ENCODE measurements at places on chromosomes 7 and 10. TPM values are rescaled to one million over a fixed set of nuclear protein-coding genes. Genes with fewer than 3 reads are reported as not detected.
A peak's percentile ranks its signal among the peaks of the same experiment; 100 is the strongest.

DNA sequence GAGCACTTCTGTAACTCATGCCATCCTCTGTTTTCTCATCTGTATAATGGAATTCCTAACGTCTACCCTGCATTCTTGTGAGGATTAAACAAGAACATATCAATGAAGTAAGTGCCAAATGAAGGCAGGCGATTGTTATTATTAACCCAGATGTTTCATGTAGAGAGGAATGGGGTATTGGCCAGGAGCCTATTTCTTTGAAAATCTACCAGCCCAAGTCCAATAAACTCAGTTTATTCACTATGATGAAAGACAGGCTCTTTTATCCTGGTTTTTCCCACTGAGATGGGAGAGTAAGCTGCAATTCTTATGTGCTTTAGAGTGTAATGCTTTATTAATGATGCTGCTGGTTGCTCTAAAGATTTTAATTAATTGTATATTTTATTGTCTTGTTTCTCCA, 9.6 kb downstream of the CTTNBP2 start:
- DNase-seq: no peak

GRCh38 chr7:20779041-20779440, 7.6 kb downstream of the SP8 start:
- DNase-seq: no peak

DNA sequence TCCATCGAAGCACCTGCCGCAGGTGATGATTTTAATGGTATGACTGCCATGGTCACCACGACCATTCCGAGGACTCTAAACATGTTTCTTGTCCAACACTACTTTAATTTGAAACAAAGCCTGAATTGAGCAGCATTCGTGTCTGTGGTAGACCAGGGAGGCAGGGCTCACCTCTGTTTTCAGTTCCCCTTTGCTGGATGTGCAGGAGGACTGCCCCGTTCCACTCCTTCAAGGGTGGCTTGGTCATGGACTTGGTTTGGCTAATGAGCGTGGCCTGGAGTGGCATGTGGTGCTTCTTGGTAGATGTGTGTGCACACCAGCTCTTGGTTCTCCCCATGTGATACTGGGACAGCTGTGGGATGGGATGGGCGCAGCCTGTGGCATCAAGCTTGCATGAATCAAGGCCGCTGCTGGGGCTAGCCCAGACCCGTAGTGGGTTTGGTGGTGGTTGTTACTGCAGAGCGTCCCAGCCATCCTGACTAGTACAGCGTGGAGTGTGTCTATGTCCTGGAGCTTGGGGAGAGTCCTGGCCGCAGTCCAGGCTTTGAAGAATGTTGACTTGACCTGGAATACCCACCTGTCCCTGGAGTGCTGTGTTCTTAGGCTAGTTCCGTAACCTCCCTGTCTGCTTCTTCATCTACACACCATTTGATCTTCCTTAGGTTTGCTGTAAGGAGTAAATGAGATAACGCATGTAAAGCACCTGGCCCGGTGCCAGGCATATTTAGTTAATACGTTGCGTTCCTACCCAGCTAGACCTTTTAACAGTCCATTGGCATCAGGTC, 34.8 kb downstream of the MGMT start:
- no peak for DNase-seq

DNA sequence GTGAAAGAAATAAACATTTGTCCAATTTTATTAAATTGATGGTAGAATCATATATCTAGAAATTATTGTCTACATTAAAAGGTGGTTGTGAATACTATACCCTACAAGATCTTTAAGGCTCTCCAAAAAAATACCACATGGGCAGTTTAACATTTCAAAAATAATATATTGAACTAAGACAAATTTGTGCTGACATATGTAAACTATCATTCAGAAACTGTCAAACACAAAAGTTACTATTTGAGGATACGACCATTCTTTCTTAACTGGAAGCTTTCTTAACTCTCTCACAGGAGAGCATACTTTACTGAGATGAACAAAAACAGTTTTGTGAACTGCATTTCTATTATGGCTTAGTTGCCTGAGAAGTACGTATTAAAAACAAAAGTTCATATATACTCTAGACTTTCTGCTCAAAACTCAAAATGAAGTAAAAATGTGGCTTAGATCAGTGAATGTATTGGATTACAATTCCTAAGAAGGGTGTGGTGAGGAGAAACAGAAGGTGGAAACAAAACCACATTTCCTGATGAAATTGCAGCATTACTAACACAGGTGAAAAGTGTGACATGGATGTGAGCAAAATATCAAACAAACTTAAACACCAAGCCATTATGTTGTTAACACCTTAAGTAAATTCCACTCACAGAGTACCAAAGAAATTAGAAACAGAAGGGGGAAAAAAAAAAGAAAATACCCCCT, 138.5 kb downstream of the SEMA3A start:
- no peak for DNase-seq

OR13A1 gene
- total RNA-seq: not detected

DNA sequence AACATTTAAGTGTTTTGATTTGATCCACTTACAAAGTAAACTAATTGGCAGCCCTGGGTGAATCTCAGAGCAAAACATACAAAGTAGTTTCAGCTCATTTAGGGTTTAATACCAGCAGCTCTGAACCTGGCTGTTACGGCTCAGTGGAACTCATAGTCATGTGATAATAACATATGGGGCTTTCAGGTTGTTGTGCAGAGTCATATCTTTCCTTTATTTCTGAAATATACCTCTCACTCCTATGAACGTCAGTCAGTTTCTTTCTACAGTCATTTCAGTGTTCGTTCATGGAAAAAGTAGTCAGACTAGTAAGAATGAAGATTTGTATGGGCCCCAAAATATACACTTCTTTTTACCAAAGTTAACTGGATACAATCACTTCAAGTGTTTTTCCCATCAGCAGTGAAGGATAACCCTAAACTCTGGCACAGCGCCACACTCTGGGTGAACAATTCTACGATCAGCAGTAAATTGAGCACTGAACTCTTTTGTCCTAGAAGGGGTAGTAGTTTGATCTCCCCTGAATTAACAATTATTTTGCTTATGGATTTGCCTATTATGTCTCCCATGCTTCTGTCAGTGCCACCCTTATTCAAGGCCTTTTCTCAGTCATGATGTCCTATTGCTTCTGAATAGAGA, 218.6 kb downstream of the THSD7A start:
- no peak for DNase-seq

- peak; percentile 7 for DNase-seq
Measured at GRCh38 chr10:46514431-46514861, 42.0 kb downstream of the GPRIN2 start.

- no peak for DNase-seq
Measured at GRCh38 chr10:1359626-1359955, 303.4 kb downstream of the WDR37 start.

- DNase-seq: no peak
Measured at GRCh38 chr7:25260862-25261494, 32.7 kb upstream of the NPVF start.

TMEM225B gene
- 0.58 TPM for total RNA-seq

SFXN2 gene
- 19.1 TPM for total RNA-seq

DNA sequence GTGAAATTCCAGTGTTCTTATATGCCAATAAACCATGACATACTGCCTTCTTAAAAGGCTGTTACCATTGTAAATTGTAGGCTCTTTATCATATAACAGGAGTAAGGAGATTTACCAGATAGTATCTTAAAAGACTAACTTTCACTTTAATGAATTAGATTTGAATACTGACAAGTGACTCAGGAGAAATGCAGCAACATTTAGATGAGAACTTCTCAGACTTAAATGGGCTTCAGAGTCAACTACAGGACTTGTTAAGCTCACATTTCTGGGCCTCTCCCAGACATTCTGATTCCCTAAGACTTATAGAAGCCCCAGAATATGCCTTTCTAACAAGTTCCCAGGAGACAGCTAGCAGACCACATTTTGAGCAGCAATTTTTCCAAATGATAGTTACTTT, 466.3 kb downstream of the ARL4A start:
- DNase-seq: no peak

- no peak for DNase-seq
Measured at GRCh38 chr10:132182591-132182990, 4.2 kb upstream of the DPYSL4 start.

DNA sequence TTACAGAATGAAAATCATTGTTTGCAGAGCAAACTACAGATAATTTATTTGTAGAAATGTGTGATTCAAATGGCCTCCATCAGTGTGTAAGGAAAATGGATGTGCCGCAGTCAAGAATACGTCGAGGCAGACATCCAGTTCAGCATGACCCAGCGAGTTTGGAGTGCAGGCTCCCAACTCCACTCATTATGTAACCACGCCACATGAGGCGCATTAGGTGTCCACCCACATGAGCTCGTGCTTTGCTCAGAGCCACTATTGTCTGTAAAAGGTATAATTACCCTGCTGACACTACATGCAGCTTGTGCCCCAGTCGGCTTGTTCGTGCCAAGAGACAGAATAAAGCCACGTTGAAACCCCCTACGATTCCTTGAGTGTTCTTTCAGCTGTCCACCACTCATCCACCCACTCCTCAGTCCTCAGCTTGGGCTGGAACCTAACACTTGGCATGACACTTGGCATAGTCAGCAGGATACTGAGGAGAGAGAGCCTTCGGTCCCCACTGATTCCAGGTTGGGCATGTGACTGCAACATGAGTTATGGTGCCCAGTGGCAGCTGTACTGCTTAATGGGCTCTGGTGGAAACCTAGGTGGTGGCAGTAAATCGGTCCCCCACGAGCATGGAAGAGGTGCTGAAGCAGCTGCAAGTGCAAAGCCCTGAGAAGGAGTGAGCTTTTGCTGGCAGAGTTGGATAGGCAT, 102.7 kb downstream of the BICC1 start:
- DNase-seq: no peak

DNA sequence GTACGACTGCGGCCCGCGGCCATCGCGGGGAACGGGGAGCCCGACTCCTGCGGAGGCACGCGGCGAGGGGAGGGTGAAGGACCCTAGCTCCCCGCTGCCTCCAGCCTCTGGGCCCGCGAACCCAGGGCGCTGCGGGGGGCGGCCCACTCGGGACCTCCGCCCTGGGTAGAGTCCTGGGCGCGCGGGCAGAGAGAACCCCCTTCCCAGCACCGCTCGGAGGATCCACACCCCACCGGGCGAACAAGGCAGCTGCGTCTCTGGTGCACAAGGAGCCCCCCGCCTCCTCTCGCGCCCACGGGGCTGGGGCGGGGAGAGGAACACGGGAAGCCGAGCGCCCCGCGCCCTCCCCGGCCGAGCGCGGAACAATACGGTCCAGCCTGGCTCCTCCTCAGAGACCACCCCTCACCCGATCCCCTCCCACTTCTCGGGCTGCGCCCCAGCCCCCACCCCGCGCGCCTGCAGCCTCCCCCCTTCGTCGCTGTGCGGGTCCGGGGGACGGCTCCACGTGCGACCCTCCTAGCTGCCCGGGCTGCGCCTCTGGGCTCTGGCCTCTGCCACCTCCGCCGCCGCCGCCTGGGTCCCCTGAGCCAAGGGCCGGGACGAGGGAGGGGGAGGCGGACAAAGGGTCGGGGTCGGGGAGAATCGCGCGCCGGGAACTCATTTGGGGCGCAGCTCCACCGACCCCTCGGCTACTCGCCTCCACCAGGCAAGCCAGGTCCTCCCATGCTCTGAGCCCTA, at the start of gene WDR86:
Gene WDR86, minus strand, starts transcription at position 372 of the 738 bp plus-strand sequence. CDS start 449 bp downstream, outside the sequence.
- no peak for DNase-seq

Data from mucosa of descending colon (tissue), 3 donors.